ENCODE measurements at places on chromosomes 16 and 17.

DNA sequence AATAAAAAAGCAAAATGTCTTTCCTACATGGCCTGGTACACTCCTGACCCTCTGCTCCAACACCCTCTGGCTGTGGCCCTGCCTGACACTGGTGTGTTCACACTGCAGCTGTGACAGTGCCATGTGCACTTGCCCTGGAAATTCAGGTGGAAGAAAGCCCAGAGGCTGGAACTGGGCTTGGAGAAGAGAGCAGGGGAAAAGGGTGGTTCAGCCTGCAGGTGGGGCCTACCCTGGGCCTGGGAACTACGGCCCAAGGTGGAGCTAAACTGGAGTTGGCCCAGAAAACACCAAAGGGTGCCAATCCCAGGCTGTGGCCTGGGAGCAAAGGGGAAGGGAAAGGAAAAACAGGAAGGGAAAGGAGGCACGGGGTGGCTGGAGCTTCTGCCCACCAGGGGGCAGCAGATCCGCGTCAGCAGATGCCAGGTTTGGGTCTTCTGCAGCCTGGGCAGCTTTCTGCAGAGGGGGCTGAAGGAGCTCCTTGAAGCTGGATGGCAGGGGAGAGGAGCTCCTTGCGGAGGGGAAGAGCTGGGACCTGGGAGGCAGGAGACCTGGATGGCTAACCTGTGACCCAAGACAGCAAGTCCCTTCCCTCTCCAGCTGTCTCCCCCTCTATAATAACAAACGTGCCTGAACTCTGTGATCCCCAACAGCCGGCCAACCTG, 15.4 kb upstream of the CTCF start:
- no peak overlapping the region for H3K27ac ChIP-seq
- no peaks in the 10 kb centered on the region for H3K36me3 ChIP-seq
- H3K27me3 ChIP-seq, result no peaks in the 10 kb centered on the region
- H3K4me3 ChIP-seq, result no peak overlapping the region

DNA sequence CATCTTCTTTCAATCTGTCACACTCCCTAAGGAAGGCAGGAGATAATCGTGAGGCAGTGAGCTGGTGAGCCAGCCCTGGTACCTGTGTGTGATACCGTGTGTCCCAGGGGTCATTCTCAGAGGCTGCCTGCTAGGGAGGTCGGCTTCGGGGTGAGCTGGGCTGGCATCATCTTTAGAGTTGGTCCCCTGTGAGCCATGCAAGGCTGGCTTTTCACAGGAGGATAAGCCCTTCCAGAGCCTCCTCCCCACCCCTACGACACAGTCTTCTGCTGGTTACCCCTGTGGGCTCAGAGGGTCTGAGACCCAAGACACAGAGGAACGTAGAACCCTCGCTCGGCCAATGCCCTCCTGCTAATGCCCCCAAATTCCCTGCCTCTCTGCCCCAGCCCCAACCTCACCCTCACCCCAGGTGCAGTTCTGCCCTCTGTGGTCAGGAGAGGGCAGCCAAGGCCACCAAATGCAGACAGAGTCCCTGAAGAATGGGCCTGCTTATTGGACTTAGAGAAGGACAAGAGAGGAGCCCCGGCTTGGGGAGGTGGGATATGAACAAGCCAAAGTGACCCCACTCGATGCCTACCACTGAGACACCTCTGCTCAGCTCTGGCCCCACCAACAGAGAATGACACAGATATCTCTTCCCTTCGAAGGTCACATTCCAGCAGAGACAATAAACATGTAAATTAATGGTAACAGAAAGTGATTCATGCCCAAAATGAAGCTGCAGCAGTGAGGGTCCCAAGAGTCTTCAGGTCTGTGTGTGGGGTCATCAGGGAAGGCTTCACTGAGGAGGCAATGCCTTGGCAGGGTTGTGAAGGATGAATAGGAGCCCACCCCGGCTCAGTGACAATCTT, 80.8 kb upstream of the CCL1 start:
- H3K27me3 ChIP-seq, result no peaks in the 10 kb centered on the region
- H3K27ac ChIP-seq, result no peak overlapping the region
- H3K4me3 ChIP-seq, result no peak overlapping the region
- H3K36me3 ChIP-seq, result no peaks in the 10 kb centered on the region
- DNase-seq, result peak; percentile 57

DNA sequence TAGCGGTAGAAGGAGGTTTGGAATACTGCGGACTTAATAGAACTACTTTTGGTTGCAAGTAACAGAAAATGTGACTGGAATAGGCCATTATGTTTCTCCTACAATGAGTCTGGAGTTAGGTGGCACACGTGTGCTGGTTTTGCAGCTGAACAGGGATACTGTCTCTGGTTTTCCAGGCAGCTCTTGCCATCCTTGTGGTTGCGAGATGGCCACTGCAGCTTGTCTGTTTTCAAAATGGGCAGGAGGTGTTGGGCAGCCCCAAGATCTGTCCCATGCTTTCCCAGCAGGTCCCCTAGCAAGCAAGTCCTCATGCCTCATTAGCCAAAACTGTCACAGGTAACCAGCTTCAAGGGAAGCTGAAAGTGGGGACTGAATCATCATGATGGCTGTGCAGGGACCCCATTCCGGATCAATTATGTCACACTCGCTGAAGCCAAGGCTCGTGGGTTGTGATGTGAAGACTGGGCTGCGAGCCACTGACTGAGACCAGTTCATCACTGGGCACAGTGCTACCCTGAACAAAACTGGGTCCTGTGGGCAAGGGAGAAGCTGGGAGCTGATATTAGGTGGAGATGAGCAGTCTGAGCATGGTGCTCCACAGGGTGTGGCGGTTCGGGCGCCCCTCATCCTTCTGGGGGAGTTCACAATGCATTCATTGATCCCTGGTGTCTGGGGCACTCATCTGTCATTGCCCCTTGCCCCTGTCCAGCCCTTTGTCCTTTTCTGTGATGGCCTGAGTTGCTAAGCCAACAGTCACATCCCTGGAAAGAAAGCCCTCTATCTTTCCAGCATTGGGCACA, 82.1 kb downstream of the KSR1 start:
- DNase-seq, result peak; percentile 18
- no peak overlapping the region for H3K27ac ChIP-seq
- H3K4me3 ChIP-seq, result no peak overlapping the region
- no peaks in the 10 kb centered on the region for H3K36me3 ChIP-seq
- H3K27me3 ChIP-seq, result no peaks in the 10 kb centered on the region
- H3K4me1 ChIP-seq, result peaks cover 16% of the 10 kb centered on the region

DNA sequence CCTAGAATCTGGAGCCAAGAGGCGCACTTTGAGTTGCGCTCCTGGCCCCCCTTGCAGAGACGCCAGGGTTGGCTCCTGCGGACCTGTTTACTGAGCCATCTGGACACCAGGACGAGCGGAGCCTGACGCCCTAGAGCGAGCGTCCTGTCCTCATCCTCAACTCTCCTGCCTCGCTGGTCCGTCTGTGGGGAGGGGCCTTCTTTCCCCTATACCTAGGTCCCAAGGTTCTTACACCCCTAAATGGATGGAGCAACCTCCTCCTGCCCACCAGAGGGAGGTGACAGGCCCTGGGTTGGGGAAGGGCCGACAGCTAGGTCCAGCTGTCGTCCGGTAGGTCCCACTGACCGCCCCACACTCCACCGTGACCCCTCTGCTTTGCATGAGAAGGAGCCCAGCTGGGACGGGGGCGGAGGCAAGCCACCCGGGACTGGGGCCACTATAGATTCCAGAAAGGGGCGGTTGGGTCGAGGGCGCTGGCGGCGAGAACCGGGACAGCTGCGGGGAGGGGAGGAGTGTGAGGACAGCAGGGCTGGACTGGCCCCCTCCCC, 3.1 kb upstream of the LHX1 start:
- H3K27me3 ChIP-seq, result peaks cover 26% of the 10 kb centered on the region
- DNase-seq, result no peak
- no peak overlapping the region for H3K27ac ChIP-seq
- H3K4me1 ChIP-seq, result peaks cover 23% of the 10 kb centered on the region

DNA sequence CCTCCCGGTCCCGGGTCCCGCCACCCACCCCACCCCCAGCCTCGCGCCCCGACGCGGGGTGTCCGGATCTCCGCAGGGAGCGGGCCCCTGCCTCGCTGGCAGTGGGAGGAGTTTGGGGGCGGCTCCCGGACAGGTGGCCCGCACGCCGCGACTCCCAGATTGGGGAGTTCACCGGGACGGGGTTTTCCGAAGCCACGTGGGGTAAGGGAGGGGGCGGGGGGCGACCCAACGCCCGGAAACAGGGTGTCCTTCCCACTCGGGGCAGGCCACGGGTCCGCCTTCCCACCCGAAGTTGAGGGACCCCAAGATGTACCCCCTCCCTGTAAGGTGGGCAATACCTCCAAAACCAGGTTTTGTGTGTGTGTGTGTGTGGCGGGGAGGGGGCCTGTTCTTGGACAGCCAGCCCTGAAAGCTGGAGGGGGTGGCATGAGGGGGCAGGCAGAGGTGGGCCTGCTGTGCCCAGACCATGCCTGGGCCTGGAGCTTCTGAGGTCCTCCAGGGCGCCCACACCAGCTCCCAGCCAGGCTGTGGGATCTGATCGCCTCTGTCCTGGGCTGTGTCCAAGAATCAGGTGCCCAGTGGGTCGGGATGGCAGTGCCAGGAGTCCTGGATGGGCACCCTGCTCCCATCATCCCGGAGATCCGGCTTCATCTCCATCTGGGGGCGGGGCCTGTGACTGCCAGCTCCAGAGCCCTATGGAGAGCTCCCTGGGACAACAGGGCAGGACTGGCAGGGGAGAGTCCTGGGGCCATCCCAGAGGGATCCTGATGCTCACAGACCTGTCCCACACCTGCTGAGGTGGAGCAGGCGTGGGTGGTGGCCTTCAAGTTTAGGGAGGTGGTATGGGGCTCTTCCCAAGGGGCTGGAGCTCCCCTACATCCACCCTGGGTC, 767 bp downstream of the SYNGR2 start:
- H3K27me3 ChIP-seq, result no peaks in the 10 kb centered on the region
- no peak overlapping the region for H3K27ac ChIP-seq
- H3K36me3 ChIP-seq, result peaks cover 1% of the 10 kb centered on the region
- peak; percentile 67 for DNase-seq

DNA sequence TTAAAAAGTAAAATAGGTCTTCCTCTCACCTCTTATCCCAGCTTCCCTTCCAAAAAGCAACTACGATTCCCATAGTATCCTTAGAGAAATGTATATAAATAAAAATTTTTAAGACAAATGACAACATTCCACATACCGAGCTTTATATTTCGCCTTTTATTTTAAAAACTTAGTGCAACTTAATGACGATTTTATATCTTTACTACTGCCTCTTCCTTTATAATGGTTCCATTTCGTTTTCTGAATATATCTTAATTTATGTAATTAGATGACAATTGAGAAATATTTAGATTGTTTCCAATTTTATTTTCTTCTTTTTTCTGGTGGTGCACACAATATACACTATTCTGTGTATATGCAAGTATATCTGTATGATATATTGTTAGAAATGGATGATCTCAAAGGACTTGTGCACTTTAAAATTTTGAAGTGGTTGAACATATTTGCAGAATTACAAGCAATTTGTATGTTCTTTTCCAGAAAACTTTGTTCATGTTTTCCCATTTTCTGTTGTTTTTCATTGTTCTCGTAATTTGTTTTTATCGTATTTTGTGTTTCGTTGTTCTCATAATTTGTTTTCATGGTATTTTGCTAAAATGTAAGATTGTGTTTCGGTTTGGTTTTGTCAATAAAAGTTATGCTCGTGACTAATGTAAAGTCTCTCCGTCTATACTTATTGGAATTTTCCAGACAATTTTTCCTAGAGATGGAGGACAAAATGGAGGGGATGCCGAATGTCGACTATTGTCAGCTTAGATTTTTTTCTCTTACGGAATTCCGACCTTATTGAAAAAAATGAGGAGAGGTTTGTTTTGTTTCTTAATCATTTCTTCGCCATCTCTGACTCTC, 20.4 kb upstream of the HOXB13 start:
- peaks cover 81% of the 10 kb centered on the region for H3K27me3 ChIP-seq
- H3K27ac ChIP-seq, result no peak overlapping the region
- H3K36me3 ChIP-seq, result no peaks in the 10 kb centered on the region

DNA sequence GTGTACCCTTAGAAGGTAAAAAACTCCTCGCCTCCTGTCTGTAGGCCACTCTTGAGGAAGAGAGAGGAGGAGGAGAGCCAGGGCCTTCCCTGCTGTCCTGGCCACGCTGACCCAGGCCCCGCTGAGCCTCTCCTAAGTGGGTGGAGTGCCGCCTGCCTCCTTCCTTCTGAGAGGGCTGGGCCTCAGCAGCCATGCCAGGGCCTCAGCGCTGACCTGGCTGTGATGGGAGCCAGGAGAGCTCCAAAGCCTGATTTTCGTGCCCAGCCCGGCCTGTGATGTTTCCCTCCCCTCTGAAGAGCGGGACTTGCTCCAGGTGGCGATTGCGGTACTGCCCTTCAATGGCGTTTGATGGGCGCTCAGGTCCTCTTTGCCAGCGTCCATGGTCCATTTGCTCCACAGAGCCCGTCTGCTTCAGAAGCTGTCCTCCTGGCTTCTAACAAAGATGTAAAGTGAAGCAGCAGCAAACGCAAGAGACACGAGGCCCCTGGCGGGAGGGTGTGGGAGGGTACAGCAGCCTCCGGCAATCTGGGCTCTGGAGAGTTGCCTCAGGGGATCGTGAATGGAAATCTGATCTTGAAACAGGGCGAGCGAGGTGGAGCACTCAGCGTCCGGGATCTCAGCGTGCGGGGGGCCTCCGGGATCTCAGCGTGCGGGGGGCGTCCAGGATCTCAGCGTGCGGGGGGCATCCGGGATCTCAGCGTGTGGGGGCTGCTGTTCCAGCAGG, 93.5 kb downstream of the NPIPB11 start:
- DNase-seq, result no peak
- no peaks in the 10 kb centered on the region for H3K27me3 ChIP-seq
- H3K27ac ChIP-seq, result no peak overlapping the region
- no peaks in the 10 kb centered on the region for H3K4me1 ChIP-seq
- H3K36me3 ChIP-seq, result no peaks in the 10 kb centered on the region
- no peak overlapping the region for H3K4me3 ChIP-seq

- H3K27me3 ChIP-seq, result no peaks in the 10 kb centered on the region
- no peaks in the 10 kb centered on the region for H3K36me3 ChIP-seq
- no peaks in the 10 kb centered on the region for H3K4me1 ChIP-seq
- no peak overlapping the region for H3K4me3 ChIP-seq
- no peak overlapping the region for H3K27ac ChIP-seq
These were observed 44.0 kb upstream of the NOG start for GRCh38 chr17:56549501-56549900.

DNA sequence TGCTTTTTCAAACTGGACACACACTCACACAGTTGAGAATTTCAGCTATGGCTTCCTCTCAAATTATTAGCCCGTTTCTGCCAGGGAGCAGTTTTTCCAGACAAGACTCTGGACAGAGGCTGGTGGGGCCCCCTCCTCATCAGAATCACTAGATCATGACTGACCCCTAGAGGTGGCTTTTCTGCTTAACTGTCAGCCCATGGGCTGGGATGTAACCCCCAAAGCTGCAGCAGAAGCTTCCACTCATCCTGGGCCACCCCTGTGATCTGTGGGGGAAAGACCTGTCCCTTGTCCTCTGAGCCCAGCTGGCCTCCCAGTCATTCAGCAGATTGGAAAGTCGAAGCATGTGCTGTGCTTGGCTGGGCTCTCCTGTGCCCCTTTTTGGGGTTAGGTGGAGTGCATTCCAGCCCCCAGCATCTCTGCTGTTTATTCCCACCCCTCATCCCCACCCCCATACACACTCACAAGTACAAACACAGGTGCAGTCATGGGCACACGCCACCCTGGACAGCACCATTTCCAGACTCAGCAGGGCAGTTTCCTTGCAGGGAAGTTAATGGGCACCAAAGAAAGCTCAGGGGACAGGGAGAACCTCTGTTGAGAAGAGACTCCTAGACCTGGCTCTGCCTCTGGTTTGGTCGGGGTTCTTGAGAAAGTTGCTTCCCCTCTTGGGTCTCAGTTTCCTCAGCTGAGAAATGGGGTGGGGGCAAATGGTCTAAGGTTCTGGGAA, 77.6 kb upstream of the RBL2 start:
- no peaks in the 10 kb centered on the region for H3K27me3 ChIP-seq
- no peak for DNase-seq
- H3K36me3 ChIP-seq, result no peaks in the 10 kb centered on the region

- H3K4me3 ChIP-seq, result no peak overlapping the region
- H3K36me3 ChIP-seq, result no peaks in the 10 kb centered on the region
- no peak for DNase-seq
- H3K4me1 ChIP-seq, result no peaks in the 10 kb centered on the region
- H3K27ac ChIP-seq, result no peak overlapping the region
- no peaks in the 10 kb centered on the region for H3K27me3 ChIP-seq
These were observed 358.2 kb upstream of the TNRC6C start for GRCh38 chr17:77600346-77600745.
